ENCODE measurements at places on chromosomes 11 and 22.

GRCh38 chr22:20741634-20742581, 32.0 kb upstream of the SERPIND1 start:
- DNase-seq, result no peak

- DNase-seq, result no peak
Measured at GRCh38 chr22:43689356-43689755, 122.7 kb downstream of the EFCAB6 start.

- no peak for DNase-seq
Measured at GRCh38 chr22:20430101-20430719, 7.4 kb downstream of the SCARF2 start.

GRCh38 chr11:69333149-69333710, 39.3 kb downstream of the MYEOV start:
- DNase-seq, result no peak

DNA sequence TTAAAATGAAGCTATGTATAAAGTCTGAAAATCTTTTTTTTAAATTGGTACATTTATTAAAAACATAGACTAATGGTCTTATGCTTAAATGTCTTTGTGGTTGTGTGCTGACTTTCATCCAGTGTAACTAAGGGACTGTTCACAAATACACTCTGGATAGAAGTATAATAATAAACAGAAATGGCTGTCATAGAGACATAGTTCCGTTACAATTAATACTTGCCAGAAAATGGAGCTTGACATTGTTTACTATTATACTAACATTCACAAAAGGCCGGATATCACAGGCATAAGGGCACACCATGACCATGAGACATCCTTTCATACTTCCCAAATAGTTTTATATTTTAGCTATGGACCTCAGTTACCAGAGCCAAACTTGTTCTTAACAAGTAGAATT, 161.3 kb downstream of the DDX10 start:
- no peak for DNase-seq

DNA sequence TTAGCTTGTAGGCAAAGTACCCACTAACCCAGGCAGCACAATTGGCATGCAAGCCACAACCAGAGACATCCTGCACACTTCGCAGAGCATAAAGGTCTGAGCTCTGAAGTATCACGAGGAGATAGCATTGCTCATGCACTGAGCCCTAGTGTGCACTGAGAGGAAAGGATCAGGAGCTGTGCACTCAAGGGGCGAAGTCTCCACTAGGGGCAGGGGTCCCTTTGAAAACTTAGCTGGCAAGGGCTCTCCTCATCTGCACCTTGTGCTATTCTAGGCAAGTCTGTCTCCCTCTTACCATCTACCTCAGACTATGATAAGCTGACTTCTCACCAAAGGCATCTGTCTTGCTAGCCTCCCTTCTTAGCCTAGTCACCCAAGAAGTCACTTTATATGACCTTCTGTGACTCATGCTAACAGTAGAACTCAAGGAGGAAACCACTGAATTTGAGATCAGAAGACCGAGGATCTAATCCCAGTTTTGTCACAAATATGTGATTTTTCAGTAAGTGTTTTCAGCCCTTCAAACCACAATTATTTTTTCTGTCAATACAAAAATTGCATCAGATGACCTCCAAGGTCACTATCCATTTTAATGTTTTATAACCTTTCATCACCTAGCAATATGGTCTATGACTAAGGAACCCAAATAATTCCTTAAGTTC, 1078.0 kb downstream of the NTM start:
- DNase-seq, result no peak

DNA sequence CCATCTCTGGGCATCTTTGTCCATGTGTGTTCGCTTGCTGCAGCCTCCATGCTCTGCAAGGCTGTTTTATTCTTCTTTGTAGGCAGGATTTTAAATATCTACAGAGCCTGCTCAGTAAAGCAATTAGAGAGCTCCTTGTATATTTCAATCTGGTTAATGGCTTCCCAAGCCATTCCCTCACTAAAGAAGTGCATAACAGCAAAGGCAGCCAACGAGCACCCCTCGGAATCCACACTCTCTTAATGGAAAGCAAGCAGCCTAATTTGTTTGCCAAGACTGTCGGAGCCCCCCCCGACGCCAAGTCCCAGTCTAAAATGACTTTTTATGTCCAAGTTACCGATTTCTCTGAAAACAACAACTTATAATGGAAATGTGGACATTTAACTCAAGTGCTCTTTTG, 123.6 kb downstream of the ARL14EP start:
- DNase-seq, result no peak

DNA sequence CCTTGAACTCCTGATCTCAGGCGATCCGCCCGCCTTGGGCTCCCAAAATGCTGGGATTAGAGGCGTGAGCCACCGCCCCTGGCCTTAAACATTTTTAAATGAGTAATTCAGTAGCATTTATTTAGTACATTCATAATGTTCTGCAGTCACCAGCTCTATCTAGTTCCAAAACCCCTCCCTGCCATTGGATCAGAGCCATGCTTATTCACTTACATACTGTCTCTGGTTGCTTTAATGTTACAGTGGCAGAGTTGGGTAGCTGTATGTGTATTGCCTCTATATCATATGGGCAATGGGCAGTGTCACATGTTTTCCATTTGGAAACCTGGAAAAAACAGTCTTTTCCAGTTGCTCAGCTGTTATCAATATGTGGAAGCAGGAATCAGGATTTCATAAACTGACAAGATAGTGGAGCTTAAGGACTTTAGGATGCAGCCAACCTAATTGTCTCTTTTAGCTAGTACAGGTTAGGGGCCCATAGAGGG, 10.5 kb downstream of the COA4 start:
- no peak for DNase-seq

DNA sequence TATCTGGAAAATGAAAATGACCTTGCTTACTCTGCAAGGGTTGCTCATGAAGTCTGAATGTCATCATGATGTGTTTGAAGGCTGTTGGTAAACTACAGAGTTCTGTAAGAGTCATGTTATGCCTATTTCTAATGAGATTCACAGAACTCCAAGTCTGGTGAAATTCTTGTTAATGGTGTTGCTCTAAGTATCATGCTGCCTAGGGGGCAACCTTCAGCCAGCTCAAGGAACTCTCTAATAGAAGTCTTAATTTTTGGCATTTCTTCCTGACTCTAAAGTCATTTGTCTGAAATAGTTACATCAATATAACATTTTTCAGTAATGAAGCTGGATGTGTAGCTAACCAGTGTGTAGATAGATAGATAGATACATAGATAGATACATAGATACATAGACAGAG, 302.8 kb downstream of the FAT3 start:
- no peak for DNase-seq

DNA sequence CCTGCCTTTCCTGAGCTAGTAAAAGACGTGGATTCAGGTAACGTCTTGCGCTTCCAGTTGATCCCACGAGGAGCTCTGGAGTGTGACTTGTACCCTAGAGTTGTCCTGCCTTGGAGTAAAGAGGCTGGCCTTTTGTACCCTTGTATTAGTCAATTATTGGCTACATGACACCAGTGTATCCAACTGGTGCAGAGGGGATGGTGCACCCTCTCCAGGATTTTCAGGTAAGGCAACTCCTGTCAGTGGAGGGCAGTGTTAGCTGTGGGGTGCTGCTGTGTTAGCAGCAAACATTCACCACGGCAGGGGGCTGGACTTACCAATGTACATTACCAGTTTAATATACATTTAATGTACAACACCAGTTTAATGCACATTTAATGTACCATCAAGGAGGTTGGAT, 233.5 kb downstream of the MIAT start:
- DNase-seq, result no peak

Data from stimulated activated CD8-positive, alpha-beta memory T cell treated with anti-CD3 and anti-CD28 coated beads, Interleukin-7, amount 100 ng/mL, for 1 hour (primary cell).